ENCODE measurements at places on chromosomes 3 and 15.

- no peak for DNase-seq
Measured at GRCh38 chr3:9045371-9045770, 82.1 kb upstream of the RAD18 start.

- no peak for DNase-seq
Measured at GRCh38 chr3:13459605-13460340, 20.3 kb upstream of the HDAC11 start.

DNA sequence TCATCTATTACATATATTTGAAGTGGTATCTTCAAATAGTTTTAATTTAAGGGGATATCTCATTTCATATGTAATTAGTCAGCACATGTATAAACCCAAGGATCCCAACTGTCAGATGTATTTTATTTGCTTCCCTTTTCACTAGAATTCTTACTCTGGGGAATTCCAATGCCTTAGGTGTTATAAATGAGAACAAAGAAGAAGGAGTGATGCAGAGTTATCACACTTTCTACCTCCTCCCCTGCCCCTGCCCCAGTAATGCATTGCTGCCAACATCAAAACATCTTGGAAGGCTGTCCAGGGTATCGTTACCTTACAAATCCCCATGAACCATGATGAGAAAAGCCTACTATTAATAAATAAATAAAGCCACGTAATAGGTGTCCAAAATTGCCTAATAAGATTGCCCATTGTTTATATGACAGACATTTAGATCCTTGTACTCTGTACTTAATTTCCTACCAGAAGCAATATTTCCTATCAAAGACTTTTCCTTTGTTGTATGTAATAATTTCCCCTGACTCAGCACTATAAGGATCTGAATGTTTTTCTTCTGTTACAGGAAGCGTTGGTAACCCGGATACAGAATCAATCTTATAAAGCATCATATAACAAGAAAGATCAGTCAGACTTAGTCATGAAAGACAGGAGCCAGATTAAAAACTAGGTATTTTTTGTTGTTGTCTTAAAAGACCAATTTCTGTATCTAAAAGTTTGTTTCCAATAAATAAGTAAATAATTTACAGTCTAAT, 38.8 kb downstream of the CBLB start:
- DNase-seq = no peak

DNA sequence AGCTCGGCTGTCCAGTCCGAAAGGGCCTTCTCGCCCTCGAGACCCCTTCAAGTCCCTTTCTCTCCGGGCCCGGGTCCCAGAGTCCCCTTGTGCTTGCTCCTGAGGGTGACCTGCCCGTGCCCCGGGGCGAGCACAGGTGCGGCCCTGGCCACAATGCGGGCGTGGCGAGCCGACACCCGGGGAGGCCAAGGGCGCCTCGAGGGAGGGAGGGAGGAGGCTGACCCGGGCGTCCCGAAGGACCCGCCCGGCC, 810 bp upstream of the MEF2A start:
- no peak for DNase-seq

GRCh38 chr3:185330238-185330637, 32.7 kb upstream of the MAP3K13 start:
- no peak for DNase-seq

GRCh38 chr15:70340494-70340870, 242.8 kb upstream of the TLE3 start:
- DNase-seq = no peak

GRCh38 chr3:27800261-27800660, 78.1 kb upstream of the EOMES start:
- DNase-seq = no peak

- DNase-seq = no peak
Measured at GRCh38 chr15:89121414-89121813, 33.2 kb downstream of the ABHD2 start.

GRCh38 chr15:39381517-39381916, 199.4 kb upstream of the THBS1 start:
- DNase-seq = no peak

DNA sequence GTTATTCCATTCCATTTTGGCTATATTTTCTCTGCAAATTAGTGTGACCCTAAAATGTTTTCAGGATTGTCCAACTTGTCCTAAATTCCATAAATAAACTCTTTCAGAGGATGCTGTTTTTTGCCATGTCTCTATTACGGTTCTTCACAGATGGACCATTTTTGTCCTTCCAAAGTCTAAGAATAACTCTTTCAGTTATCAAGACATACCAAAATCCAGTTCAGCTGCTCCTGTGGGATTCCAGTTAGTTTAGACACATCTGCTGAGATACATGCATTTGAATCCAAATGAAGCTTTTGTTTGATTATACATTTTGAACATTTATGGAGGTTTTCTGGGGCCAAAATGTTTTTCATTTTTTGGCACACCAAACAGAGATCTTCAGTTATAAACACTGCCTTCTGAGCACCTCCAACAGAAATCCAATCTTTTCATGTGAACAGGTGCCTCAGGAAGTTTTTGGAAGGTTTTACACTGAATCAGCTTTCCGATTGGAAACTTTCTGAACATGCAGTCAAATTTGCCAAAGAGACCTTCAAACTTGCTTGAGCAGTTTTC, 80.7 kb downstream of the TIGIT start:
- DNase-seq = no peak

GRCh38 chr3:76370749-76371520, 585.6 kb upstream of the ZNF717 start:
- no peak for DNase-seq

DNA sequence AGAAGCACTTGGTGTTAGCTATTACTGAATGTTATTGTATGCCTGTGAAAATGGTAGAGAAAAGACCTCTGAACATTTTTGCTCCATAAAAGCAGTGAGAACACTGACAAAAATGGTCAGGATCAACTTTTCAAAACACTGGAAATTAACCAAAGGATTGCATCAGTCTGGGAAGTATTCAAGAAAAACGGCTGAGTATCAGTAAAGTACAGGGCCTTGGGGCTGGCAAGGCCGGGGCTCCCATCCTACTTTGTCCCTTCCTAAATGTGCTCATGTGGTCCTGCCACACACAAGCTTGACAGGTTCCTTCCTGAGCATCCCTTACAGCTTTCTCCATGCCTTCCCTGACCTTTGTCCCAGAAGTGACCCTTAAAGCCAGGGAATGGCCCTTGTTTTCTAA, 84.0 kb downstream of the CFAP20DC start:
- DNase-seq = peak; percentile 24

DNA sequence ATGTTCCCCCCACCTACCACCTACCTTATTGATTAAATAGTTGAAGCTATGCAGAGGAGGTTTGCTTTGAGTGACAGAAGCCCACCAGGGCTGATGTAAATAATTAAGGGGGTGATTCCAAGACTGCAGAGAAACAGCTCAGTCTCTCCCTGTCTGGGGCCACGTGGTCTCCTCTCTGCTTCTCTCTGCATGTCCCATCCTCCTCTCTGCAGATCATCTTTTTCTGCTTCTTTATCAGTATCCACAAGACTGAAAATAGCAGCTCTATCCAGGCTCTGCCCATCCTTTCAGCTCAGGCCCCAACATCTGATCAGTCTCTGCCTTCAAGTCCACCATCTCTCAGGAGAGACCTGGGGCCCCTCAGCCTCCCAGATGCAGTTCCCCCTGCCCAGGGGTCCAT, 110.8 kb downstream of the ANP32A start:
- DNase-seq = no peak

GRCh38 chr15:95371664-95372063, 958.8 kb upstream of the NR2F2 start:
- DNase-seq = no peak

GRCh38 chr3:191775451-191776233, 314.7 kb downstream of the PYDC2 start:
- no peak for DNase-seq

GRCh38 chr3:65829228-65829627, 209.5 kb downstream of the MAGI1 start:
- no peak for DNase-seq

DNA sequence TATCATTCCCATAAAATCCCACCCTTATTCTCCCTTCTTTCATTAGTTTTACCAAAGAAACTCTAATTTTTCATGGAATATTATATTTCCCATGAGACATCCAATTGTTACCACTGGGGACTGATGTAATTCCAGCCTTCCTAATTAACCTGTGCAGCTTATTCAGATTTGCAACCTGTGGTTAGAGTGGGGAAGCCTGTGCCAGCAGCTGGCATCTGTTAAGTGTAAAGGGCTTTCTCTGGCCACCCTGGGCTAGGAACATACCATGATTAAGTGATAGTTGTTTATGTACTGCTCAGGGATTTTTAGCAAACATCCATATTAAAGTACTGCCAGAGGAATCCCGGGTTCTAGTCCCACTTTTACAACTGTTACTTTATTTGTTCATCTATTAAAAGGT, 78.2 kb downstream of the TPRG1 start:
- DNase-seq = no peak

GRCh38 chr15:101813803-101814534, 2.0 kb downstream of the OR4F15 start:
- peak; percentile 57 for DNase-seq

- peak; percentile 97 for DNase-seq
Measured at GRCh38 chr3:106345353-106346027, 476.7 kb upstream of the CBLB start.

DNA sequence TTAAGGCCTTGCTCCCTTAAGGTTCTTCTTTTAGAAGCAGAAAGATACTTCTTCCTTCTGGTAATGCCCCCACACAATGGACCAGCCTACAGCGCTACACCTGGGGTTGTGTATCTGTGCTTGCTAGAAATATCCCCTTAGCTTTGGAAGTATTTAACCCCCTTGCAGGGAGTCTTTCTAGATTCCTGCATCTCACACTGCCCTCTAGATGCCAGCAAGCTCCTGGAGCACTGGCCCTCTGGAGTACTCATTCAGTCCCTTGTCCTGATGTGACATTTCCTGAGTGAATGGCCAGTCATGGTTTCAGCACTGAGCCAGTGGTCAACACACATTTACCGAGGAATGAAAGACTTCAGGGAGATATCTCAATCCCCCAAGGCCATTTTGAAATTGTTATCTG, 30.4 kb upstream of the RBP2 start:
- no peak for DNase-seq

All from BJ (cell line).